Activated T-helper 1 cell treated with anti-CD3 and anti-CD28 coated beads, Interleukin-12 subunit alpha, Interleukin-12 subunit beta, Interleukin-2, Interleukin-4 antibody, amounts not matched to agents 30 ng/mL and 10 ng/mL and 1 ng/mL, durations not matched to agents 14 hours and 24 hours and 36 hours (primary cell): ENCODE measurements at places on chromosomes 12 and 14. TPM values are rescaled to one million over a fixed set of nuclear protein-coding genes. Genes with fewer than 3 reads are reported as not detected.

- no peaks in the 10 kb centered on the region for H3K36me3 ChIP-seq
- no peaks in the 10 kb centered on the region for H3K4me1 ChIP-seq
- no peak for DNase-seq
- H3K27me3 ChIP-seq, result no peaks in the 10 kb centered on the region
- H3K27ac ChIP-seq, result no peak overlapping the region
Measured at GRCh38 chr12:118526255-118527095, 150.1 kb downstream of the SUDS3 start.

- H3K4me1 ChIP-seq, result peaks cover 87% of the 10 kb centered on the region
- H3K36me3 ChIP-seq, result peaks cover 19% of the 10 kb centered on the region
- no peaks in the 10 kb centered on the region for H3K27me3 ChIP-seq
- no peak for DNase-seq
- H3K27ac ChIP-seq, result peak overlapping the region; percentile 91
- H3K4me3 ChIP-seq, result peak overlapping the region; percentile 50
Measured at GRCh38 chr12:104669851-104670337, 213.1 kb downstream of the CHST11 start.

GRCh38 chr12:14482886-14483285 lies 84.8 kb downstream of the PLBD1 start:
- peaks cover 6% of the 10 kb centered on the region for H3K4me1 ChIP-seq
- H3K4me3 ChIP-seq, result no peak overlapping the region
- H3K27ac ChIP-seq, result no peak overlapping the region
- no peak for DNase-seq
- H3K27me3 ChIP-seq, result no peaks in the 10 kb centered on the region
- H3K36me3 ChIP-seq, result peaks cover 59% of the 10 kb centered on the region

GRCh38 chr14:91879196-91879595 lies 11.9 kb upstream of the TC2N start:
- H3K36me3 ChIP-seq, result no peaks in the 10 kb centered on the region
- no peak overlapping the region for H3K27ac ChIP-seq
- H3K27me3 ChIP-seq, result peaks cover 2% of the 10 kb centered on the region
- DNase-seq, result no peak

- no peaks in the 10 kb centered on the region for H3K27me3 ChIP-seq
- H3K27ac ChIP-seq, result no peak overlapping the region
- no peak for DNase-seq
- no peaks in the 10 kb centered on the region for H3K36me3 ChIP-seq
Measured at GRCh38 chr12:73714655-73715054, 823.0 kb upstream of the ATXN7L3B start.

DNA sequence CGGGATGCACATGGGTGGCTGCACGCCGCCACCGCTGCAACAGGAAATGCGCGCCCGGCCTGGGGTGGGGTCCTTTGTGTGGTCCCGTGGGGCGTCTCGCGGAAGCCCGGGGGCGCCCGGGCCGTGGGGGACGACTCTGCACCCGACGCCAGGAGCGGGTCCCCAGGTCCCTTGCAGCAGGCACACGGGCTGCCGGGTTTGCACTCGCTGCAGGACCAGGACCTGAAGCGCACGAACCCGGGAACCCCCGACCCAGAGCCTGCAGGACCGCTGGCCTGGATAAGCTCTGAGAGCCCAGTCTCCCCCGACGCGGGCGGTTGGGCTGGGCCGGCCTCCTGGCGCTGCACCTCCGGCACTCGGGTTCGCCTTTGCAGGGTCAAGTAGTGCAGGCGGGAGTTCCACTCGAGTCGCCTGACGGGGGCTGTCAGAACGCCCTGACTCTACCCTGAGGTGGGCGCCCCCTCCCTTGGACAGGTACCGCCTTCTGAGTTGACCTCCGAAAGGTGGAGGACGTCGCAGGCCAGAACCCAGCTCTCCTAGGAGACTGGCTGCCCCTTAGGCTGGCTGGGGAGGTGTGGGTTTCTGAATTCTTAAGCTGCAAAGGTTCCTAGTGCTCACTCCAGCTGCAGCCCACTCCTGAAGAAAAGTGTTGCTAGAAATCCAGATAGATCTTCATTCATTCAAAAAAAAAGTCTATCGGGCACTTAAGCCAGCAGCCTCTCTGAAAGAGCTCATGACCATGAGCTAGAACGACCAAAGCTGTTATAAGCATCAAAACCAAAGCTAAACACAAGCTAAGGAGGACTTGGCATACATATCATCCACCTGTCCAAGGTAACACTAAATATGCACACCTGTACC lies 68.0 kb downstream of the RNF34 start:
- peaks cover 4% of the 10 kb centered on the region for H3K36me3 ChIP-seq
- peaks cover 8% of the 10 kb centered on the region for H3K27me3 ChIP-seq
- H3K4me1 ChIP-seq, result peaks cover 29% of the 10 kb centered on the region
- DNase-seq, result no peak
- H3K4me3 ChIP-seq, result peak overlapping the region; percentile 45

The ENDOU gene
- total RNA-seq, result not detected in 2 replicates

DNA sequence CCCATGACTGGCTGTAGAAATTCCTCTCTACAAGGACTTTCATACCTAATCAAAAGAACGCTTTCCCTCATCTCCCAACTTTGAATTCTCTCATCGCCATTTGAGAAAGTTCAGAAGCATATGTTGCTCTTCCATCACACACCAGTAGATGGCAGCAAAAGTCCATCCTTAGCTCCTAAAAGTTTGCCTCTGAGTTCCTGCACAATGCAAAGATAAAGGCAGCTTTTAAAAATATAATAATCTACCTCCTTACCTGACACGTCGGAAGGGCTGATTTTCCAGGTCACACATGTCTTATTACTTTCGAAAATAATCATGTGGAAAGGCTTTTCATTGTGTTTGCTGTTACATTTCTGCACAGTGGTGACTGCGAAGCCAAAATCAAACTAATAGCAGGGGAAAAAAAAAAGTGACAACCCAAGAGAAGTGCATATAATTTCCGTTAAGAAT lies 456.7 kb upstream of the SEL1L start:
- H3K4me3 ChIP-seq, result no peak overlapping the region
- no peak overlapping the region for H3K27ac ChIP-seq
- no peaks in the 10 kb centered on the region for H3K36me3 ChIP-seq
- peak; percentile 20 for DNase-seq
- H3K4me1 ChIP-seq, result no peaks in the 10 kb centered on the region

The SMIM41 gene
- 0.44 TPM in 1 of 2 replicates, not detected in the other for total RNA-seq

DNA sequence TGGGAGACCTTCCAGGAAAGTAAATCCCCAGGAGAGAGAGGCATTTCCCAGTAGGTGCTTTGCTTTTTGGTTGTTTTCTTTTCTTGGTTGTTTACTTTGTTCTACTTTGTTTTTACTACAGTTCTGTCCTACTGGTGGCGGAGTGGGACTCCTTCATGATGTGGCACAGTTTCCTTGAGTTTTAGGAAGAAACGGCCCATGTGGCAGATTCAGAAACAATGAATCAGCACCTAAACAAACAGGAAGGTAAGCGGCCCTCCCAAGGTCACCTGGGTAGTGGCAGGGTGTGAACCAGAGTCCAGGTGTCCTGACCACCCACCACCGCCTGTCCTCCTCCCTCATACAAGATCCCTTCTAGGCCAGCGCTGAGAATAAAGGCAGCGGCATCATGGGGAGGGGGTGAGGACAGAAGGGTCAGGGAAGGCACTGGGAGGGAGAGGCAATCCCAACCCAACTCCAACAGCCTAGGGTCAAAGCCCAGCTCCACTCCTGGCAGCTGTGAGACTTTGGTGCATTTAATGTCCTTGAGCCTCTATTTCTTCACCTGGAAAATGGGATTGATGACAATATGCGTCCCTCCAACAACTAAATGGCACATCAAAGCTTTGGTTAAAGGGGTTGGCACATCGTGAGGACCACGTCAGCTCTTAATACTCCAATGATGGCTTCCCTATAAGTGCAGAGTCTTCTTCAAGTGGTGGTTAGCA lies 111.5 kb upstream of the BCL2L14 start:
- peak overlapping the region; percentile 29 for H3K4me3 ChIP-seq
- no peak for DNase-seq
- peaks cover 71% of the 10 kb centered on the region for H3K4me1 ChIP-seq
- H3K36me3 ChIP-seq, result peaks cover 27% of the 10 kb centered on the region
- no peaks in the 10 kb centered on the region for H3K27me3 ChIP-seq

The GUCY2C gene
- total RNA-seq, result not detected in 2 replicates

The CLEC2A gene
- total RNA-seq, result not detected in 2 replicates

The CCDC197 gene
- total RNA-seq, result 0.13 TPM in 1 of 2 replicates, not detected in the other

DNA sequence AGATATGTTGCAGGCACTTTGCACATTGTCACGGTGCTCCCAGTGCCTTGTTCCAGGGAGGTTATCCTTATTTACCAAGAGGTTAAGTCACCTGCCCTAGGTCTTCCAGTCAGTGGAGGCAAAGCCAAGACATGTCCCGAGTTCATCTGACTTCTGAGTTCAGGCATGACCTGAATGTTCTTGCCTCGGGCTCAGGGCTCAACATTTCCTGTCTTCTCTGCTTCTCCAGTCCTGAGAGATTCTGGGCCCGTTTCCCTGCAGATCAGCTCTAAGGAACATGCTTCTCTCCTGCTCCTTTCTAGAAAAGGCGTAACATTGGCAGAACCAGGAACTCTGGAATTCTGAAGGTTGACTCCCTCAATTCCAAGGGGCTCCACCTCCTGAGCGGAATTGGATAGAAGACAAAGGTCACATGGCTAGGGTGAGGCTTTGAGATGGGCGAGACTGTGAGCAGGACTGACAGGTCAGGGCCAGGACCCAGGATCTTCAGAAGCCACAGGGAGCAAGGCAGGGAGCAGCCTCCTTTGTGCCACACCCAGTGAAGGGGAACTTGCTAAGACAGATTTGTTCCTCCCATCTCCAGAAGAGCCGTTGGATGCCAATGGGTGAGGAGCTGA lies 19.9 kb downstream of the BDKRB2 start:
- H3K27ac ChIP-seq, result no peak overlapping the region
- no peak overlapping the region for H3K4me3 ChIP-seq
- H3K36me3 ChIP-seq, result no peaks in the 10 kb centered on the region
- DNase-seq, result no peak
- no peaks in the 10 kb centered on the region for H3K4me1 ChIP-seq

GRCh38 chr12:92270521-92270920 lies 124.9 kb upstream of the BTG1 start:
- H3K4me1 ChIP-seq, result peaks cover 7% of the 10 kb centered on the region
- no peaks in the 10 kb centered on the region for H3K27me3 ChIP-seq
- no peak overlapping the region for H3K4me3 ChIP-seq
- no peak overlapping the region for H3K27ac ChIP-seq

GRCh38 chr14:21768116-21768874 lies 94.7 kb upstream of the OR4E1 start:
- peaks cover 9% of the 10 kb centered on the region for H3K27me3 ChIP-seq
- H3K4me1 ChIP-seq, result peaks cover 12% of the 10 kb centered on the region
- peak overlapping the region; percentile 73 for H3K27ac ChIP-seq
- peak; percentile 12 for DNase-seq
- H3K36me3 ChIP-seq, result no peaks in the 10 kb centered on the region

GRCh38 chr12:1104088-1104800 lies 113.2 kb downstream of the ERC1 start:
- H3K27ac ChIP-seq, result no peak overlapping the region
- no peaks in the 10 kb centered on the region for H3K36me3 ChIP-seq
- no peak overlapping the region for H3K4me3 ChIP-seq
- peaks cover 1% of the 10 kb centered on the region for H3K27me3 ChIP-seq

DNA sequence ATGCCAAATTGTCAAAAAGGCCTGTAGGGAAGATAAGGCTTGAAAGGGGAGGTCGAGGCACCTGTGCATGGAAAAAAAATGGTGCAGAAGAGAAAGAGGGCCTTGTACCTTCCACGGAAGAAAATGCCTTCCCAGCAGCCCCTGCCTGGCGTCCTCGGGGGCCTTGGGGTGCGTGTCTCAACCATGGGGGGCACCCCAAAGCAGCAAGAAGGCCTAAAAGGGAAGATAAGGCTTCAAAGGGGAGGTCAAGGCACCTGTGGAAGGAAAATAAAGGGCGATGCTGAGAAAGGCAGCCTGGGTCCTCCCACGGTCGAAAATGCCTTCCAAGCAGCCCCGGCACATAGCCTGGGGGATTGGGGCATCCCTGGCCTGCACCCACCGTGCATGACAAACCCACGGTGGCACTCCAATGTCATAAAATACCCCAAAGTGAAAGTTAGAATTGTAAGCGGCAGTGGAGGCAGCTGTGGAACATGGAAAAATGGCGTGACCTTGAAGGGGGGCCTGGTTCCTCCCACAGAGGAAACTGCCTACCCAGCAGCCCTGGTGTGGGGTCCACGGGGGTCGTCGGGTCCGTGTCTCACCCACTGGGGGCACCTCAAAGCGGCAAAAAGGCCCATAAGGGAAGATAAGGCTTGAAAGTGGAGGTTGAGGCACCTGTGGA lies 275.0 kb downstream of the ALG10 start:
- H3K27me3 ChIP-seq, result no peaks in the 10 kb centered on the region
- no peak overlapping the region for H3K27ac ChIP-seq
- DNase-seq, result no peak
- peaks cover 4% of the 10 kb centered on the region for H3K36me3 ChIP-seq
- no peak overlapping the region for H3K4me3 ChIP-seq

- DNase-seq, result no peak
- no peak overlapping the region for H3K4me3 ChIP-seq
- no peaks in the 10 kb centered on the region for H3K27me3 ChIP-seq
- H3K27ac ChIP-seq, result no peak overlapping the region
Measured at GRCh38 chr12:67624355-67624754, 24.2 kb upstream of the DYRK2 start.

The SERPINA12 gene
- not detected in 2 replicates for total RNA-seq

DNA sequence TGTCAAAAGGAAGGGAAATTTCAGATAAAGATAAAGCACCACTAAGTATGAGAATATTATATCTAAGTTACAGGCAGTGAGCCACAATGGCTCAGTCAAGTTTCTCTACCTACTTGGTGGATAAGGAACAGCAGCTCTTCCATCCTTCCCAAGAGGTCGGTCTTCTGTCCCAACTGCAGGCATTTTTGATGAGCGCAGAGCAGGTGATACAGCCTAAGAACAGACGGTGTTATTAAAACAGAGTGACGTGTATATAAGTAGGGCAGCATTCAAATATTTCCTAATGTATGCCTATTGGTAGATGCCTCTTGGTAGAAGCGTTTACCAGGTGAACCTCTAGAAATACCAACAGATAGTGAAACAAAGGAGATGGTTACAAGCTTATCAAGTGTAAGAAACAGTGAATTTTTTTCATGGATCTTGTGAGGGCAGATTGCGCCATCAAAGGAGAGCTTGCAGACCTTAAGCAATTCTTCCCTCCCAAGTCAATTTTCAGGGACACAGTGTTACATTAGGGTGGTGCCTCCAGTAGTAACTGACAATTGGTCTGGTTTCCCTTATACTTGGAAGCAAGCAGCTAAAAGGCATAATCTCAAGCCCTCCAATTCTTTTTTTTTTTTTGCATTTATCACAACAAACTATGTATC lies 274.5 kb downstream of the MED13L start:
- H3K27me3 ChIP-seq, result no peaks in the 10 kb centered on the region
- peaks cover 6% of the 10 kb centered on the region for H3K4me1 ChIP-seq
- DNase-seq, result no peak
- no peak overlapping the region for H3K4me3 ChIP-seq

GRCh38 chr12:49767333-49767732 lies 26.0 kb downstream of the TMBIM6 start:
- H3K4me1 ChIP-seq, result peaks cover 34% of the 10 kb centered on the region
- peaks cover 31% of the 10 kb centered on the region for H3K36me3 ChIP-seq
- no peak overlapping the region for H3K4me3 ChIP-seq
- H3K27me3 ChIP-seq, result peaks cover 3% of the 10 kb centered on the region
